Activated CD4-positive, alpha-beta T cell treated with anti-CD3 and anti-CD28 coated beads, Interleukin-2, amount 50 U/mL, for 24 hours (primary cell): ENCODE measurements at places on chromosomes 4 and X.

DNA sequence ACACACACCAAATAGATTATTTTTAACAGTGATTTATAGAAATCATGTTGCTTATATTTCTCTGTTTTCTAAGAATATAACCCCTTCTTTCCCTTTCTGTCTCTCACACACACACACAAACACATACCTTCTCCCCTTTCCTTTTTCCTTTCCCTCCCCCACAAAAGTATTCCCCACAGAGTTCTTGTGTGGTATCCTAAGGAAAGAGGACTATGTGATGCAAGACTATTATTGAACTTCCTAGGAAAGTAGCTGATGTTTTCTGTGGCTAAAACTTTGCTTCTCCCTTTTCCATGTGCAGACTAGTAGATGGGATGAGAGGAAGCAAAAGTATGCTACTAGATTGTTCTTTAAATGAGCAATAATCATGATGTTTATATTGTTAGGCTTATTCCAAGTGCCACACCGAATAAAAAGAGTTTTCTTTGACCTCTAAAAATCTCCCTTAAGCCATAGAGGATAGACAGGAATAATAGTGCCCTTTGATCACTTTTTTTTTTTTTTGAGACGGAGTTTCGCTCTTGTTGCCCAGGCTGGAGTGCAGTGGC lies 38.7 kb downstream of the CPEB2 start:
- DNase-seq: no peak

GRCh38 chrX:107776649-107777535 lies 641 bp upstream of the NCBP2L start:
- peak; percentile 77 for DNase-seq

GRCh38 chrX:11597479-11597878 lies 68.2 kb downstream of the ARHGAP6 start:
- DNase-seq: no peak

DNA sequence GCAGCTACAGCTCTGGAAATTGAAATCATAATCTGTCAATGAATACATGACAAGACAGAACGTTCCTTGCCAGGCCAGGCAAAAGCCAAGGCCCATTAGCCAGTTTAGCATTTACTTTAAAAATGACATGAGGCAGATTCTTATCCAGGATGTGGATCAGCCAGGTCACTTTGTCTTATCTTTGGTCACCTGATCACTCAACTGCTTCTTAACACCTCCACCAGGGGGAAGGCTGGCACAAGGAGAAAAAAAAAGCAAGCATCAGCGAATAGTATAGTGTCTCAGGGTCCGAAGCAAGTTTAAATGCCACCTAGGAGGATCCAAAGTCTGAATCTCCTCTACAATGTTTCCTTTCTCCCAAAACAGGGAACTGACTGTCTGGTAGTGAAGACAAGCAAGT lies 18.8 kb downstream of the ATP1B4 start:
- DNase-seq: no peak

DNA sequence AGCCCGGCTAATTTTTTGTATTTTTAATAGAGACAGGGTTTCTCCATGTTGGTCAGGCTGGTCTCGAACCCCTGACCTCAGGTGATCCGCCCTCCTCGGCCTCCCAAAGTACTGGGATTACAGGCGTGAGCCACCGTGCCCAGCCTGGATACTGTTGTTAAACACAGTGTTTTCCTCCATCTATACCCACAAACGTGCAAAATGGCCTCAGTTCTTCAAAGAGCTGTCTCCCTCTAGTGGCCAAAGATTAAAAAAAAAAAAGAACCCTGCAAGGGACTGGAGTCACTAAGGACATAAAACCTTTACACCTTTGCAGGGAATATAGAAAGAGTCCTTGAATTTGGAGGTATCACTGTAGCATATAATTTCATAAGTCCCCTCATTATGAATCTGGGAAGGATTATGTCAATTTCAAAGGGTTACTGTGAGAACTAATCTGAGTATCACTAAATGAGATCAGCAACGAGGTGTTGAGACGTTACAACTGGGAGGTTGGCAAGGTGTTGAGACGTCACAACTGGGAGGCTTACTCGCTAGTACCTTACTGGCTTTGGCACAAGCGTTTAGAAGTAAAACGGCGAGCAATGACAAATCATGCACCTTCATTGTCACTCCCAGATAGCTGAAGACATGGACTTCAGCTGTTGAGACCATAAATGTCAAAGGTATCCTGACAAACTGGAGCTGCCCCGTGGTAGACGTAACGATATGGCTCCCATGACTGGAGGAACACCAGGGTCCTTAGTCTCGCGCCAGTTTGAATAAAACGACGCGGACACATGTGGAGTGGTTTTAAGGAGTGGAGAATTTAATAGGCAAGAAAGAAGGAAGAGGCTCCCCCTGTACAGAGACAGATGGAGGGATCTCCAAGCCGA lies 33.4 kb upstream of the ENPP6 start:
- no peak for DNase-seq

- no peak for DNase-seq
Measured at GRCh38 chr4:153393397-153393796, 48.9 kb downstream of the MND1 start.

- no peak for DNase-seq
Measured at GRCh38 chr4:24915121-24915922, 2.5 kb upstream of the CCDC149 start.

- no peak for DNase-seq
Measured at GRCh38 chr4:179583221-179583620, 2141.0 kb upstream of the AGA start.

DNA sequence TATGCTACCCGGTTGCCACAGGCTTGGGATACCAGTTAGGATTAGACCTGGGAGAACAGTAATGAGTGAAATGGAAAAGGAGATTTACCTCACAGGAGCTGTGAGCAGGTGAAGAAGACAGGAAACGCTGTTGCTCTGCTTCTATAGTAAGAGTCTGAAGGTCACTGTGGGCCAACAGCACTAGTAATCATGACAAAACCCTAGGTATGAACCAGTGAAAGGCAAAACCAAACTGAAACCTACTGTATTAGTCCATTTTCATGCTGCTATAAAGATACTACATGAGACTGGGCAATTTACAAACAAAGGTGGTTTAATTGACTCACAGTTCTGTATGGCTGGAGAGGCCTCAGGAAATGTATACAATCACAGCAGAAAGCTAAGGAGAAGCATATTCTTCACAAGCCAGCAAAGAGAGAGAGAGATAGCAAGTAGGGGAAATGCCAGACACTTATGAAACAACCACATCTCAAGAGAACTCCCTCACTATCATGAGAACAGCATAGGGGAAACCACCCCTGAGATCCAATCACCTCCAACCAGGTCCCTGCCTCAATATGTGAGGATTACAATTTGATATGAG lies 736.7 kb upstream of the INTU start:
- no peak for DNase-seq

DNA sequence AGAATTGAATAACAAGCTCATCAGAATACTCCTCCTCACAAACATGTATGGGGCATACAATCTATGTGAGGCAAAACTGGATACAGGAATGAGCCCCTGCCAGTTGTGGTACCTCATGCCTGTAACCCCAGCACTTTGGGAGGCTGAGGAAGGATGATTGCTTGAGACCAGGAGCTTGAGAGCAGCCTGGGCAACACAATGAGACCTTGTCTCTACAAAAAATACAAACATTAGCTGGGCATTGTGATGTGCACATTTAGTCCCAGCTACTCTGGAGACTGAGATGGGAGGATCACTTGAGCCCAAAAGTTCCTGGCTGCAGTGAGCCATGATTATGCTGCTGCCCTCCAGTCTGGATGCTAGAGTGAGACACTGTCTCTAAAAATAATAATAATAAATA lies 611.0 kb downstream of the NLGN4X start:
- DNase-seq: no peak

DNA sequence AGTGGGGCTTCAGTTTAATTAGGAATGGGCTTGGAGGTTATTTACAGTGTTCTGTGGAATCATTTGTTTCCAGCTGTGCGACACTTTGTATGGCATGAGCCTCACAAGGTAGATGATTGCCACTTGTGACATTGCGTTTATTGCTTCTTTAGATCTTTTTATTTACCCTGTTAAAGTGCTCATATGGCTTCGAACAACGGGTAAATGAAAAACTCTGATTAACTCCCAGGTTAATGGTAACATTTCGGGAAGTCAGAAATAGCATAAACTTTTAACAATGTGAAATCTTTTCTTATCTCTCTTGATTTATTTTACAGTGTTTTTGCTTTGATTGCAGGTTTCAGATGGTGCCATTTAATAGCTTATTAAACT lies 494.3 kb downstream of the IDS start:
- no peak for DNase-seq

DNA sequence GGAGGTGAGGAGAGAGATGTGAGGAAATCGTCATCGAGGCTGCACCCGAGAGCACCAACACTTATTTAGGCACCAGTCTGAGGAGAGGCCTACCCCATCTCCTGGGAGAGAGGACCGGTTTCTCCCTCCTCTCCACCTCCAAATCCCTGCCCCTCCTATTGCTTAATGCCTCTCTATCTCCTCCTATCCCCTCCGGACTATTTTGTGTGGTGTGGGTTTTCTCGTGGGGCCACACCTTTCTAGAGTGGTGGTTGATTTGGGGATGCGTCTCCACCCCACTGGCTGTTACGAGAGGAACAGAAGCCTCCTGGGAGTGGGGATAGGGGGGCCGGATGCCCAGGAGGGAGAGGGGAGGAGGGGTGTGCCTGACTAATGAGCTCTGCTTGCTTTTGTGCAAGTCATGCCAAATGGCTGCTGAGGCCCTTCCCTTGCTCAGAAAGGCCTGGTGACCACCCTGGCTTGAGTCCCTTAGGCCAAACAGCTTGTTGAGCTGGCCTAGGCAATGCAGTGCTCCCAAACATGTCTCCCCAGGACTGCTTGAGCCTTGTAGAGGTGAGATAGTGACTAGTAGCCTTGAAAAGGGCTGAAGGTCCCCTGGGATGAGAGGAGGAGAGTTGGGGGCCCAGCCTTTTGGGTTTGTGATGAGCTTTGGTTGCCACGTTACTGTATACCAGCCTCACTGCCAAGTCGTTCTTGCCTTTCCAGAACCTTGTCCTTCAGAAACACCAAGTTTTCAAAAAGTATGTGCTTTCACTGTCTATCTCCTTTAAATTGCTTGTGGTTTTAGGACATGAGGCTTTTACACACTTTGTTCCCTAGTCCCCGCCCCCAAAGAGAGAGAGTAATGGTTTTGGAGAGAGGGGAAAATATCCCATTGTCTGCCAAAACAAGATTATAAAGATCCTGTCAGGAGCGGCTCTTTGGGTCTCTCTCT lies 1.2 kb downstream of the MSN start:
- DNase-seq: peak; percentile 28

DNA sequence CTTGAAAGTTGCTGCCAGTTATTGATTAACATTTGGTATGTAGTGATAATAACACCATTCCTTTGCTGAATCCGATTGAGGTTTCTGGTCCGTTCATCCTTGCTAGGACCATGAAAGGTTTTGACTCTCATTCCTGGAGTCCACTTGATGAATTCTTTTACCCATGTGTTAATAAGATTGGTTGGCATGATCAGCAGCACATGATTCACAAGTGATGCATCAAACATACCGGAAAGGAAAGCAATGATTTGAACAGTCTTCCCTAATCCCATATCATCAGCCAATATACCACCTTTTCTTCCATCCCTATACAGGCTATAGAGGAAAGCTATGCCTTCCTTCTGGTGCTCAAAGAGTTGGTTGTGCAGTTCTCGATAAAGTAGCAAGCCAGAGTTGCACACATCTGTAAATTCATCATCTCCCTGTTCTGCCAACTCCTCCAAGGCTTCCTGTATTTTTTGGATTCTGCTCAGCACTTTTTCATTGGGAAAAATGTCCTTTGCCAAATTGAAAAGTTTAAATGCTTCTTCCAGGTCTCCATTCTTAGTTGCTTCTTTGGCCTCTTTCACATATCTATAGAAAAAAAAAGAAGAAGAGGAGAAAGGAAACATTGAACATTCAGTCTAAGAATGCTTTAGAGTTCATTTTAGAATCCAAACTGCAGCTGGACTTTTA lies 26.7 kb downstream of the PIN4 start:
- DNase-seq: no peak

GRCh38 chrX:63657821-63658220 lies 127.2 kb downstream of the ARHGEF9 start:
- DNase-seq: no peak

GRCh38 chr4:22091352-22091717 lies 142.8 kb upstream of the KCNIP4 start:
- no peak for DNase-seq

DNA sequence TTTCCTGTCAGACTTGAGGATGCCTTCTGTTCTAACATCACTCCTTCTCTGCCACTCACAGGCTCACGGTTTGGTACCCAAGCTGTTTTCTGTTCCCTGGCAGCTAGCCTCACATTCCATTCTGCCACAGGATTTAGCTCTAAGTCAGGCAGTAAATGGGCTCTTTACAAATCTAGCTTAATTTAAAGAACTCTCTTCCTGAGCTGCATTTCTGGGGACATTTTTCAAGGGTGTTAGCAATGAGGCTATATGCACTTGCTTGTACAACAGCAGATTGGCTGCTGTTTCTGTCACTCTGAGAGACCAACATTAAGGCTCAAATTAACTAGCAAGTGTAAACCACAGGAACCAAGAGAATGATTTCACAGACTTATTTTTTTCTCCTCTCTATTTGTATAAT lies 337.8 kb upstream of the NOCT start:
- no peak for DNase-seq

- DNase-seq: no peak
Measured at GRCh38 chrX:103741879-103742278, 31.2 kb downstream of the TMEM31 start.

DNA sequence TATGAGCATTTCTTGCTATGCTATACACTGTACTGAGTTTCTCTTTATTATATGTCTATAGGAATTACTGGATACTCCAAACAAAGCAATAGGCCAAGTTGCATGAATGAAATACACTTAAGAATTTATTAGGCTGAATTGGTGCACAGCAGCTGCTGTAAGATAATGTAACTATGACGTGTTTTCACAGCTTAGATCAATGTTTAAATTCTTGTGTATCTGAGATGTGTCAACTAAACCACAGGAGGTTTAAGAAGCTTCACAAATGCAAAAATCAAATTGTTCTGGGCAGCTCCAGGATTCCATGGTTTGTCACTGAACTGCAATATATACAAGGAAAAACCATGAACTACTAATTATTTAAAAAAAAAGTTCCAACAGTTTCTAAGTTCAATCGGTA lies 156.7 kb downstream of the MAPK10 start:
- DNase-seq: no peak

GRCh38 chr4:123350191-123350544 lies 46.4 kb upstream of the SPRY1 start:
- no peak for DNase-seq
